ENCODE measurements at places on chromosomes 11 and 22. TPM values are rescaled to one million over a fixed set of nuclear protein-coding genes. Genes with fewer than 3 reads are reported as not detected.

GRCh38 chr11:95486979-95487378 is 256.0 kb upstream of the SESN3 start:
- H3K36me3 ChIP-seq = no peaks in the 10 kb centered on the region
- H3K27ac ChIP-seq = no peak overlapping the region
- no peaks in the 10 kb centered on the region for H3K27me3 ChIP-seq
- H3K4me3 ChIP-seq = no peak overlapping the region
- no peak for DNase-seq

DNA sequence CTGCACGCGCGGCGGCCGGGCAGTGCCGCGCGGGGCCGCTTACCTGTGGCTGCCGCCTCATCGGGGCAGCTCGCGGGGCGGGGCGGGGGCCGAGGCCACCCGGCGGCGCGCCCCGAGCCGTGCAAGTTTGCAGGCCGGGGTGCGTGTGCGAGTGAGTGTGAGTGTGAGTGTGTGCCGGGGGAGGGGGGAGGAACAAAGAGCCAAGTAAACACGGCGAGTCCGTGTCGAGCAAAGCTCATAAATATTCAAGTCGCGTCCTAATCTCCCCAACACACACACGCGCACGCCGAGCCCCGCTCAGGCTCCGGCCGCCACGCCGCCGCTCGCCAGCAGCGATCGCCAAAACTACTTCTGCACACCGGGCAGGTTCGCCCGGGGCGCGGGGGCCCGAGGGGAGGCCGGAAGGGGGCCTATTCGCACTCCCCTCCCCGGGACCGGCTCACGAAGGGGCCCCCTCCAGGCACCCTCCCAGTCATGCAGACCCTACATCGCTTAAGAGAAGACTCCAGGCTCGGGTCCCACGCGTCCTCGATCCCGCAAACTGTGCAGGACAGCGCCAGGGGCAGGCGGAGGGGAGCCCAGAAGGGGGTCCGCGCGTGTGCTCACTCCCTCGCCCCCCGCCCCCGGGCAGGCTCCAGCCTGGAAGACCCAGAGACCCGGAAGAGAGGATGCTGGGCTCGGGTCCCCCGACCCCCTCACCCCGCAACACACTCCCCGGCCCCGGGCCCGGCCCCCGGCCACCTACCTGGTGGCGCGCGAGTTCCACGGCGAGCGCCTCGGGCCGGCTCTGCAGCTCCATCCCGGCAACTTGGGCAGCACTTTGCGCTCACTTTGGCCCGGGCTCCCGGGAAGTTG is 827 bp downstream of the PHF21B start:
- no peak for DNase-seq
- H3K4me1 ChIP-seq = peaks cover 19% of the 10 kb centered on the region
- H3K4me3 ChIP-seq = peak overlapping the region; percentile 15
- H3K27ac ChIP-seq = no peak overlapping the region

- no peak overlapping the region for H3K27ac ChIP-seq
- H3K4me1 ChIP-seq = no peaks in the 10 kb centered on the region
- H3K36me3 ChIP-seq = no peaks in the 10 kb centered on the region
- H3K27me3 ChIP-seq = no peaks in the 10 kb centered on the region
- no peak for DNase-seq
These were observed 9.5 kb downstream of the EMID1 start for GRCh38 chr22:29215012-29215860.

DNA sequence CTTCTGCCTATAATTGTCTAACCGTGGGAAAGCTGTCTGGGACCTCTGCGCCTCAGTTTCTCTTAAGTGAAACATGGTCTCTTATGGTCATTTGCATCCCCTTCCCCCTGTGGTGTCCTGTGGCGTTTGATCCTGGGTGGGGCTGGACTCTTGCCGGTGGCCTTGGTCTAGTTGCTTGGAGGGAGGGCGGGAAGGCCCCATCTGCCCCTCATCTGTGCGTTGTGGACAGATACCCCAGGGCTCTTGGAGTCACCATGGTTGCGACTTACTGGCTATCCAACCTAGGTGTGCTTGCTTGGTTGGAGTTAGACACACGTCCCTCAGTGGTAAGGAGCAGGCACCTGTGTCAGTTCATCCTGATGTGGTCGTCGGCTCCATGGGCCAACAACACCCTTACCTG is 15.2 kb downstream of the SHANK3 start:
- no peak overlapping the region for H3K27ac ChIP-seq
- no peaks in the 10 kb centered on the region for H3K36me3 ChIP-seq
- DNase-seq = no peak
- H3K4me1 ChIP-seq = no peaks in the 10 kb centered on the region
- H3K4me3 ChIP-seq = no peak overlapping the region

GRCh38 chr11:108160970-108161566 is 39.7 kb downstream of the ACAT1 start:
- H3K36me3 ChIP-seq = peaks cover 27% of the 10 kb centered on the region
- H3K27ac ChIP-seq = peak overlapping the region; percentile 43
- H3K4me3 ChIP-seq = no peak overlapping the region
- no peak for DNase-seq
- peaks cover 9% of the 10 kb centered on the region for H3K4me1 ChIP-seq

ART5 gene
- not detected for total RNA-seq

CCDC15 gene
- total RNA-seq = 2.8 TPM

DNA sequence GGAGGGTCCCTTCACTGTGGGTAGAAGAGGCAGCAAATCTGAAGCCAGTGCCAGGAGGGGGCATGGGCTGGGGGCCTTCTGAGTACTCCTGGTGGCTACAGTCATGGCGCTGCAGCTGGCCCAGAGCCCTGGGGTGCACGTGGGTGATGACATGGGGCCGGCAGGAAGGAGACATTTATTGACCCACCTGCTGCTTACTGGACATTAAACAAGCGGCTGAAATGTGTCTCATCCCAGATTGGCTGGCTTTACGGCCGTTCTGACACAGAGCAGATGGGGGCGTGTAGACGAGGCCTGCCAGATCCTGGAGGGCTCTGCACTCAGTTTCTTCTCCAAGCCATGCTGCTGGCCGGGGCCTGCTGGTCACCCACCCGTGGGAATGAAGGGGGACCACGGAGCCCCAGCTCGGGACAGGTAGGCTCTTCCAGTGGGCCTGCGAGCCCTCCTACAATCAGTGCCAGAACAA is 906.9 kb downstream of the BRD1 start:
- H3K36me3 ChIP-seq = no peaks in the 10 kb centered on the region
- H3K4me1 ChIP-seq = no peaks in the 10 kb centered on the region
- H3K27ac ChIP-seq = no peak overlapping the region
- H3K27me3 ChIP-seq = peaks cover 69% of the 10 kb centered on the region
- no peak overlapping the region for H3K4me3 ChIP-seq
- no peak for DNase-seq

GRCh38 chr11:88538098-88538497 is 200.6 kb upstream of the CTSC start:
- H3K36me3 ChIP-seq = no peaks in the 10 kb centered on the region
- peaks cover 1% of the 10 kb centered on the region for H3K27me3 ChIP-seq

- H3K36me3 ChIP-seq = no peaks in the 10 kb centered on the region
- no peak overlapping the region for H3K27ac ChIP-seq
- DNase-seq = no peak
- H3K27me3 ChIP-seq = peaks cover 1% of the 10 kb centered on the region
- H3K4me1 ChIP-seq = peaks cover 10% of the 10 kb centered on the region
These were observed 93.4 kb downstream of the SPON1 start for GRCh38 chr11:14055936-14056335.

DNA sequence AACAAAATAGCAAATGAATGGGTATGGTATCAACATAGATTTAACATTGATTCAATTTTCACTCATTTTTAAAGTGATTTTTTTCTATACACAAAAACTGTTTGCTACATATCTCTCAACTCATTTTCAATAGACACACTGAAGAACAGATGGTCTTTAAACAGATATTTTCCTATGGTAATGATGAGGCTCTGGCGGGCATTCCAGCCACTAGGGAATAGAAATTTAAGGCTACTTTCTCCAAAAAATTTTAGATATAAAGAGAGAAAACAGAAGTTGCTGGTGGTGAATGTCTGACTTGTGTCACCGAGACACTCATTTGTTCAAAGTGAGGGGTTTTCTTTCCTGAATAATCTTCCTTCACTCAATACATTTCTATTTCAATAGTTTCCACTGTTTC is 693.0 kb downstream of the ETS1 start:
- no peak overlapping the region for H3K4me3 ChIP-seq
- DNase-seq = no peak
- H3K4me1 ChIP-seq = no peaks in the 10 kb centered on the region
- H3K36me3 ChIP-seq = no peaks in the 10 kb centered on the region

DNA sequence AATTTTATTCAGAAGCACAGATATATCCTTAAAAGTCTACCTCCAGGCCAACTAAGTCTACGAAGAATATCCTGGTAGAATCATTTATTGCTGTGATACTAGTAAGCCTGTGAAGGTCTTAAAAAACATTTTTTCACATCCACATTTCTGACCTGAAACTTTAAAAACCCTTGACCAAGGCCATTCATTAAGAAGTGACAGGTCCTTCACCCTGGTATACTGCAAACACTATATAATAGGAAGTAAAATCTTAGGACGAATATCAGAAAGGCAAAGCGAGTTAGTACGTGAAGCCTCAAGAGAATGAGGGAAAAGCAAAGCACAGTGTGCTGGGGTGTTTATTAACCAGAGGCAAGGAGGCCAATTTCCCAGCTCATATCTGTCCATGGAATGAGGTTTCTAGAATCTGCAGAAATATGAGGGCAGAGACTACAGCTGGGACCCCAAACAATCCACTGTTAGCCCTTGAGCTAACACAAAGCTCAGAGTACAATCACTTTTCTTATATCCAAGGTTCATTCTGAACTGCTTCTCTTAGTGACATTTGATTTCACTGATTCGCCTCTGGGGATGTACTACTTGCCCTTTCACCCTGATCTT is 71.0 kb downstream of the AMBRA1 start:
- no peaks in the 10 kb centered on the region for H3K27me3 ChIP-seq
- no peak overlapping the region for H3K4me3 ChIP-seq
- H3K27ac ChIP-seq = no peak overlapping the region

DNA sequence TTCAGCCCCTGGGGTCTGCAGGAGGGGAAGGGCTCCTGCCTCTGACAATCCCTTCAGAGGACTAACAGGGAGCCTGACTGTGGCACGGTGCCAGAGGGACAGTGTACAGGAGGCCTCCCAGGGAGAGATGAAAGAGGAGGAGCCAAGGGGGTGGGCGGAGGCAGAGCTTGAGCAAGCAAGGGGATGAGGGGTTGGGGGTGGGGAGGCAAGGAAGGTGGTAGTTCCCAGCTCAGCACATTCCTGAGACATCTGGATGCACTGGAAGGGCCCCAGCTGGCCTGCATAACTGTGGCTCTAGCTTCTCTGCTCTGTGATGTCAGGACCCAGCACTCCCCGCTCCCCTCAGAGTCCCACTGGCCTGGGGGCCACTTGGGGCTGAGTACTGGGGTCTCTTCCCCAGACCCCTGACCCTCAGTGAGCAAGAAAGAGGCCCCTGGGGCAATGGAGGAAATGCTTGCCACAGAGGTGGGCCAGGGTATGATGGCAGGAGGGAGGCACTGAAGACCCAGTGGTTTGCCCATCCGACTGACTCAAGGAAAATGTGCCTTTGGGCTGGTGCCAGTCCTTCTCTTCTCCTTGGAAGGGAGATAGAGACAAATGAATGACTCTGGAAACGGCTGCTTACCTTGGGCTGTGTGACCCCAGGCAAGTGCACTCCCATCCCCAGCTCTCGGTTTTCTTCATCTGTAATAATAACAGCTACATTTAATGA is 13.3 kb downstream of the CREB3L1 start:
- H3K36me3 ChIP-seq = no peaks in the 10 kb centered on the region
- H3K4me3 ChIP-seq = no peak overlapping the region
- H3K4me1 ChIP-seq = peaks cover 3% of the 10 kb centered on the region
- H3K27ac ChIP-seq = no peak overlapping the region
- no peak for DNase-seq

GPHA2 gene
- 0.69 TPM for total RNA-seq

CBX7 gene
- total RNA-seq = 133 TPM

- H3K4me1 ChIP-seq = peaks cover 22% of the 10 kb centered on the region
- peak overlapping the region; percentile 27 for H3K27ac ChIP-seq
- no peaks in the 10 kb centered on the region for H3K36me3 ChIP-seq
- no peak overlapping the region for H3K4me3 ChIP-seq
These were observed 20.8 kb downstream of the BID start for GRCh38 chr22:17753401-17753989.

SYT13 gene
- total RNA-seq = not detected

OR52E8 gene
- total RNA-seq = not detected
